ENCODE measurements at places on chromosomes 7 and 10.

- DNase-seq, result no peak
These were observed 9.3 kb downstream of the KCNIP2 start for GRCh38 chr10:101834341-101834740.

GRCh38 chr10:52451817-52452216 lies 137.7 kb downstream of the DKK1 start:
- no peak for DNase-seq

DNA sequence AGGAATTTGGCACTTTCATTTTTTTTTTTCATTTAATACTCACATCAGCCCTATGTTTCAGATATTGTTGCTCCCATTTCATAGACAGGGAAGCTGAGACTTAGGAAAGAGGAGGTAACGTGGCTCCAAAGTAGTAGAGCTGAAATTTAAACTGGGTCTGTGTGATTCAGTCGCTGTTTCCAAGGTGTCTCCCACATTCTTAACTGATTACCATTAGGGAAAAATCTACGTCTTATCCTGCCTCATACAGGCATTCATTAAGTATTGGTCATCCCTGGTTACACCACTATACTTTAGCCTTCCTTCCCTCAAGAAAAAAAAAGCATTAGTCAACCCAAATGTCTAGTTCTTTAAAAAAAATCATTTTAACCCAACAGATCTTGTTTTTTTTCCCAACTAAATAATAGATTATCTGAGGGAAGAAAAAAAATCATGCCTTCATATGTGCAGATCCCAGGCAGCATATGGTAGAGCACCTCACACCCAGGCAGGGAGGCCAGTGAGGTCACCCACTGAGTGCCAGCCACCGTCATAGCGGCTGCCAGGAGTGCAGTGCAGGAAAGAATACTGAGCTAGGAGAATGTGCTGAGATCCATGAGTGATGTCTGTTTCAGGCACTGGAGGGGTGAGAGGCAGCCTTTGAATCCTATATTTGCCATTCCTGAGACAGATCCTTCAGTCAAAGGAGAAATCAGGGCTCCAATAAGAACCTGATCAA lies 59.0 kb upstream of the SORCS3 start:
- no peak for DNase-seq

GRCh38 chr10:102431452-102432124 lies 786 bp downstream of the CUEDC2 start:
- no peak for DNase-seq

GRCh38 chr10:62047960-62048383 lies 146.5 kb downstream of the ARID5B start:
- DNase-seq, result peak; percentile 37

DNA sequence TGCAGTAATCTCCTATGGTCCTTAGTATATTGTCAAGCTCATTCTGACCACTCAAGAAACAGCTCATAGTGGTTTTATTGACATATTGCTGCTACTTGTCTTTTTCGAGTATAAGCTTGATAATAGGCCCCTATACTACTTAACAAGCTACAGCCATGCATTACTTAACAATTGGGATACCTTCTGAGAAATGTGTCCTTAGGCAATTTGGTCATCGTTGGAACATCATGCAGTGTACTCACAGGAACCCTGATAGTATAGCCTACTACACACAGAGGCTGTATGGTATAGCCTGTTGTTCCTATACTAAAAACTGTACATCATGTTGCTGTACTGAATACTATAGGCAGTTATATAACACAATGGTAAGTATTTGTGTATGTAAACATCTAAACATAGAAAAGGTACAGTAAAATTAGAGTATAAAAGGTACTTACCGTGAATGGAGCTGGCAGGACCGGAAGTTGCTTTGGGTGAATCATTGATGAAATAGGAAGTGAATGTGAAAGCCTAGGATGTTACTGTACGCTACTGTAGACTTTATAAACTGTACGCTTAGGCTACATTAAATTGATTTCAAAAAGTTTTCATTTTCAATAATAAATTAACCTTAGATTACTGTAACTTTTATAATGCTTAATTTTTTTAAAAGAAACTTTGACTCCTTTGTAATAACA lies 160.9 kb downstream of the LRRC4 start:
- DNase-seq, result no peak

GRCh38 chr7:129958643-129959470 lies 6.1 kb upstream of the UBE2H start:
- DNase-seq, result no peak

- DNase-seq, result no peak
These were observed 102.7 kb downstream of the GPR37 start for GRCh38 chr7:124662937-124663336.

DNA sequence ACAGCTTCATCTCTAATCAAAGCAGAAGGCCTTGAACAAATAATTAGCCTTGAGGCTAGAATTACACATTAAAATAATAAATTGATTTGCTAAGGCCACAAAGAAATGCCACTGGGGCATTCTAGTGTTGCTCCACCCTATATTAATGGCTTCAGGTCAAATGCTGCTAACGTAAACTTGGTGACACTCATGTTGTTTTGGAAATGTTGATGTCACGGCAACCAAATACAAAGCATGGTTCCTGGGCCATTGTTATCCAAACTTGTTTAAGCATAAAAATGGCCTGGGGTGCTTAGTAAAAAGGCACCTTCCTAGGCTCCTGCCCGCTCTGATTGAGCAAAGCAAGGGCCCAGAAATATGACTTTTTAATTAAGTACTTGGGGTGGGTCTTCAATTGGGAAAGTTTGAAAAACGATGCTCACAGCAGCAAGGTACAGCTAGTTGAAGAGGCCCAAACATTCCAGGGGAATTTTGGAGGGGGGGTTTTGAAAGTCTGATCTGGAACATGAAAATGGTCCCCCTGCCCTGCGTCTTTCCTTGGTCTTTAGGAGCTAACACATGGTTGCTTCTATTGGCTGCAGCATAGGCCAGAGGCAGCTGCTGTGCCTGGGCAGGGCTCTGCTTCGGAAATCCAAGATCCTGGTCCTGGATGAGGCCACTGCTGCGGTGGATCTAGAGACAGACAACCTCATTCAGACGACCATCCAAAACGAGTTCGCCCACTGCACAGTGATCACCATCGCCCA lies 67.8 kb downstream of the ABCC2 start:
- DNase-seq, result no peak

DNA sequence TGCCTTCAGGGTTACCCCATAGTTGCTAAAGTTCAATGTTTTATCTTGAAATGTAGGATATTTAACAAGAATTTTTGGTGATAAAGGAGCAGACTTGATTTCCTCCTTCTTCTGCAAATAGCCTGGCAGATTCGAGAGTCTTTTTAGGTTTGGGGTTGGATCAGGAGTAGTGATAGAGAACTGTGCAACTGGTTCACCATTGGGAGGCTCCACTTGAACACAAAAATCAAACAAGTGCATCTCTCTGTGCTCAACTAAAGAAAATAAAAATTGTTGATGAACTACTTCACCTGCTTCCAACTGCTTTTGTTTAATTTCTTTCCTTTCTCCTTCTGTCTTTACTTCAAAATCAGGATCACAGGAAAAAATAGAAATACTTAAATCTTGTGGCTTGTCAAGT lies 58.5 kb downstream of the MACC1 start:
- DNase-seq, result no peak

- DNase-seq, result no peak
These were observed 164.1 kb upstream of the ADO start for GRCh38 chr10:62640411-62640810.

- DNase-seq, result no peak
These were observed 29.8 kb downstream of the NRP1 start for GRCh38 chr10:33304423-33305225.

DNA sequence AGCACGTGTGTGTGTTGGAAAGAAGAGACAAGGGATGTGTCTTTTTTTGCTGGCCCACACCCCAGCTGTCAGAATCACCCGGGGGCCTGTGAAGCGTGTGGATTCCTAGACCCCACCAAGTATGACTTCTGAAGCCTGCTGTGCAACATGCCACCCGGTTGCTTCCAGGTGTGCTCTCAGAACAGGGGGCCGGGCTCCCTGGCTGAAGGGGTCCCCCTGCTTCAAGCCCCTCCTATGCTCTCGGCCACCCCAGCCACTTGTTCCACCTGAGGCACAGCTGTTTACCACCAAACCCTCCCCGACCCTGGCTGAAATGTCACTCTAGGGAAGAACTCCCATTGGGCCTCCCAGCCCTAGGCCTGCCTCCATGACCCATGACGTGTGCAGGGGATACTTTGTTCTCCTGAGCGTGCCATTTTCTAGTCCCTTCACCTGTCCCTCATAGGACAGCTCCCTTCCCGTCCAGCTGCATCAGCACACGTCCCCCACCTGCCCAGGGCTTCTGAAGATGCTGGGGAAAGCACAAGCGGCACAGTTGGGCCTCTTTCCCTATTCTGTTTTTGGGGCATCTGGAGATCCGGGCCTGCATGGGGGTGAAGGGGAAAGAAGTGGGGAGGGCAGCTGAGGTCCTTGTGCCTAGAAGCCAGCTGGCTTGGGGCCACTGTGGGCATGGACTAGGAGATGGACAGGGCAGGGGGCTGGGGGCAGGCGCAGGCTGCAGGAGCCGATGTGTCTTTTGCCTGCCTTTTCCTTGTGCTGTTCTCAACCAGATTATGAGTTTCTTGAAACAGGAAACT lies 33.3 kb downstream of the CRHR2 start:
- no peak for DNase-seq

- DNase-seq, result no peak
These were observed 409.4 kb downstream of the GRM8 start for GRCh38 chr7:126843336-126843735.

DNA sequence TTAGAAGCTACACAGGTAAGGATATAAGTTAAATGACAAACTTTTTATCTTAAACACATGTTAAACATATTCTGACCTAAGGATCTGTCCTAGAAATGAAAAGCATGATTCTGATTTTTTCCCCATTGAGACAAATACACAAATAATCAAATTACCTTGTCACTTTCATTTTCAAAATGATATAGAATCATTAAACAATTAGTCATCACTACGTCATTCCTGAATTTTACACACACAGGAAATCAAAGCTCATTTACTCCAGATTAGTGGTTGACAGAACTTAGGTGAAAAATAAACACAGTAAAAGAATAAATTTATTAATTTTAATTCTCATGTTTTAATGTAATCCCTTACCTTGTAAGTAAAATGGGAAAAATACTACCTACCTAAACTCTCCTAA lies 89.0 kb downstream of the AASS start:
- no peak for DNase-seq

DNA sequence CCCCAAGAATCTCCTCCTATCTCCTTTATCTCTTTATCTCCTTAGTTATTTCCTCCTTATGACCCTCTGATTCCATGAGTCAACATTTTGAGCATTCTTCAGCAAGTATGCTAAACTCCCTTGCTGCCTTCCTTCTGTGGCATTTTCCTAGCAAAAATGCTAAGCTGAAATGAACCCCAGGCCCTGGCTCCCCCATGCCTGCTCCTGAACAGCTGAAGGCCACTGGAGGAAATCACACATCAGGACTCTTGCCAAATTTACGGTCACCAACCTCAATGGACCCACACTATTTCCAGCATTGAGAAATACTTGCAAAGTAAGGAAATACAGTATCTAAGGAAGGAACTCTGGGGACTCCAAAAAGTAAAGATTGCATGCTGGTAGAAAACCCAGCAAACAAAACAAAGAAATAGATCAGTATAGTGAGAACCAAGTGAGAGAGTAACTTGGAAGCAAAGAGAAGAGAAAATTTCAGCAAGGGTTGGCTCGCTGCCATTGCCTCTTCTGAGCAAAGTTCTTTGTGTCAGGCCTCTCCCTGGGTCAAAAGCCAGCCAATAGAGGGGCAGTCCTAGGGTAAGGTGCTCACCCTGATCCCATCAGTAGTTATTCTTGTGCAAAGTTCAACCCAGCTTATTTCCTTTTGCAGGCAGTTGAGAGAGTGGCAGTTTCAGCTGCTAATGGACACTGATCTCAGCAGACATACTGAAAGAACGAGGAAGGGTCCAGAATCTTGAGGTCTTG lies 5.1 kb upstream of the PLEKHS1 start:
- DNase-seq, result no peak

- DNase-seq, result no peak
These were observed 67.1 kb downstream of the CDK14 start for GRCh38 chr7:90663176-90663575.

DNA sequence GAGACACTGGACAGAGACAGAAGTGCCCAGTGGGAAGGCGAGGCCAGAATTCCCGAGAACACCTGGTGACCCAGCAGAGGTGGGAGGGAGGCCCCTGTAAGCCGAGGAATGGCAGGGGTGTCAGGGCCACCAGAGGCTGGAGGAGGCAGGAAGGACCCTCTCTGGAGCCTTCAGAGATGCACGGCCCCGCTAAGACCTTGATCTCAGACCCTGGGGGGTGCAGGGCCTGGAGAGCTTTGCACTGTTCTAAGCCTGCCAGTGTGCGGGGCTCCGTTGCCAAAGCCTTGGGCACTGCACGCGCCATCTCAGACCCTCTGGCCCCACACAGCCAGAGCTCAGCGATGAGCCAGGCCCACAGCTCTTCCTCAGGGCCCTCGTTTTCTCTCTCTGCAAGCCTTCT lies 557.1 kb downstream of the PTPRN2 start:
- DNase-seq, result no peak

- peak; percentile 41 for DNase-seq
These were observed 12.1 kb upstream of the RHBDD2 start for GRCh38 chr7:75866489-75867389.

DNA sequence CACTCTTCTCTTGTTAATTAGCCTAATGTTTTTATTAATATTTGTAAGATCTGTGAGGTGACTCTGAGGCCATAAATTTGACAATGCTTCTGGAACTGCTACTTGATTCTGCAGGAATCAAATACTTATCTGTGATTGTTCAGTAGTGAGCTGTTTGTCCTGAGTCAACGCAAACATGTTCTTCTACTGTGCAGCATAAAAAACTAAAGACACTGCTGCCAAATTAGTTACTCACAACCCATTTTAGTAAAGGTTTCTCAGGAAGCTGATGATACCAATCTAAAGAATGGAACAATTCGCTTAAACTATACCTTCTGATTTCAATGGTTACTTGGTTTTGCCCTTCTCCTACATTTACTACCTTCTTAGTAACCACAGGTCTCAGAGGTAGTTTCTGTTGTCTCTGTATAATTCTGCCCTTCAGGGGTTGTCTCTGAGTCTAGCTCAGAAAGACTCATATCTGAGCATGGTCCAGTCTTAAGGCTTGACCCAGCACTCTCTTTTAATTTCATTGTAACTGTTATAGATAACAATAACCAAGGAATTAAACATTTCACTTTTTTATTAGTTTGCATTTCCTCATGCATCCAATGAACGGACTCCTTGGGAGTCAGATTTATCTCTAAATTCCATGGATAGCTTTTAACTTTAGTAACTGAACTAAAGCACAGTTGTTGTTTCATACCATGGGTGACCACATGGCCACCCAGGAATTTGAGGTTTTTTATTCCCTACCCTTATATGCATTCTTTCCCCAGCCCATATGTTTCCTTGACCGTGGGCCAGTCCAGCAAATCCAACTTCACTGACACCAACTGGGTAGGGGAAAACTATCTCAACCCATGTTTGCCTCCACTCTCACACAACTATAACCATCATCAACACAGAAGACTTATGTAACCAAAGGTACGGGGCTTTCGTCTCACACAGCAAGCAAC lies 309.5 kb upstream of the TEX47 start:
- DNase-seq, result no peak

GRCh38 chr10:86024281-86025041 lies 342.1 kb downstream of the GRID1 start:
- no peak for DNase-seq

Data from activated CD4-positive, alpha-beta T cell treated with anti-CD3 and anti-CD28 coated beads, Interleukin-2, amount 50 U/mL, for 1 hour (primary cell).